Neural progenitor cell (in vitro differentiated cells): ENCODE measurements at places on chromosomes 2 and 18. TPM values are rescaled to one million over a fixed set of nuclear protein-coding genes. Genes with fewer than 3 reads are reported as not detected.

DNA sequence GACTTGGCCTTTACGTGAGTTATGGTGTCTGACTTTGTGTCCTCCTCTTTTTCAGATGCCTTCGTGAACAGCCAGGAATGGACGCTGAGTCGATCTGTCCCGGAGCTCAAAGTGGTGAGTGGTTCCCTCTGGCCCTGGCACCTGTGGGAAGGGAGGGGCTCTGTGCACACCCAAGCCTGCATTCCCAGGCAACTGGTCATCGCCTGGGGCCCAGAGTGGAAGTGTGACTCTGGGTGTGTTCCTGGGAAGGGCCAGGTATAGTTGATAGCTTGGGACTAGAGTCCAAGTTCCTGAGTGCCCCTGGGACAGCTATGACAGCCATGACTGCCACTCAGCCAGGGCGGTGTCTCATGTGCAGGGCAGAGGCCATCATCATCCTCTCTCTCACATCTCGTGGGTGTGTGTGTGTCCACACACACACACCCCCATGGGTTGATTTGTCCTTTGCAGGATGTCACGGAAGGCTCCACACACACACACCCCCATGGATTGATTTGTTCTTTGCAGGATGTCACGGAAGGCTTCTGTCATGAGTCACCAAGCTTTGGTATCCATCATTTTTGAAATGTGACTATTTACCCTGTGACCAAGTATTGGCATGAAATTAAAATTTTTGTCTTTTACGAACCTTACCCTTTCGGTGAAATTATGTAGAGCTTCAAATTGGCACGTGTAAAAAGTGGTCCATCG is 215.4 kb downstream of the AGAP1 start:
- no peak for DNase-seq

GRCh38 chr2:76958749-76959148 is 563.4 kb downstream of the LRRTM4 start:
- peak; percentile 84 for DNase-seq

DNA sequence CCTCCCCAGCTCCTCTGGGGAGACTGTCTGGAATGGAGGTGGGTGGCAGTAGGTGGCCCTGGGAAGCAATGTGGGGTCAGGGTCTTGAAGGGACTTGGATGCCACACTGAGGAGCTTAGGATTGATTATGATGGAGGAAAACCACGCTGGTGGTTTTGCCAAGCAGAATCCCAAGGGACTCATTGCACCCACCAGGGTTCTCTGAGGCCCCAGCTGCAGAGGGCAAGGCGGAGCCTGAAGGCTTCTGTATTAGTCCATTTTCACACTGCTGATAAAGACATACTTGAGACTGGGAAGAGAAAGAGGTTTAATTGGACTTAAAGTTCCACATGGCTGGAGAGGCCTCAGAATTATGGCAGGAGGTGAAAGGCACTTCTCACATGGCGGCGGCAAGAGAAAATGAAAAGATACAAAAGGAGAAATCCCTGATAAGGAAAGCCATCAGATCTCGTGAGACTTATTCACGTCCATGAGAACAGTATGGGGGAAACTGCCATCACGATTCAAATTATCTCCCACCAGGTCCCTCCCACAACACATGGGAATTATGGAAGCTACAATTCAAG is 87.2 kb upstream of the YWHAQ start:
- no peak for DNase-seq

GRCh38 chr18:48975120-48975816 is 24.5 kb upstream of the SMAD7 start:
- DNase-seq, result peak; percentile 50

DNA sequence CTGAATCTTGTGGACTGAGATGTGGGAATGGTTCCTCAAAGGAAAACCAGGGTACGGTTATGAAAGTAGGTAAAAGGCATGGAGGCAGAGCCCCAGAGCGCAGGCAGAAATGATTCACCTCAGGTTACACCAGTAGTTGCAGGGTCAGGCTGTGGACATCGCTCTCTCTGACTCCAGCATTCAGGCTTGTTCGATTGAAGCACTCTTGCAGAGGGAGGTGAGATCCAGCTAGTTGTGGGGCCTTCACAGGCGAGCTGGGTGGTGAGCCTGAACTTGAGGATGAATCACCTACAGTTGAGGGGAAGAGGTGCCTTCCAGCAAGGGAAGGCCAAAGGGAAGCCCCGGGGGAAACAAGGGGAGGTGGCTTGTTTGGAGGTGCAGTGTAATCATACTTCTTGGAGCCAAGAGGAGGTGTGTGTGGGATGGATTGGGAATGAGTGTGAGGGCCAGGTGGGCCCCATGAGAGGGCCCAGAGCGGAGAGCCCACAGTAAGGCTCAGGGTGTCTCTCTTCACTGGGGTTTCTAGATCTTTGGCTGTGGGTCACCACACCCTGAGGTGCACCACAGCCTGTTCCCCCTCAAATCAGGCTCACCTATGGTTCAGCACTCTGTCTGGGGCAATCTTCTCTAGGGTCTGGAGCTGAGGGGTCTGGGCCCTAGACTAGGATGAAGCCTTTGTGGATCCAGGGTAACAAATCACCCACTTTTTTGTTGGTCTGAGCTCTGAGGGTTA is 48.5 kb upstream of the MCFD2 start:
- no peak for DNase-seq

- no peak for DNase-seq
Observed at GRCh38 chr2:172606285-172606684, 50.4 kb downstream of the PDK1 start.

- no peak for DNase-seq
Observed at GRCh38 chr2:139122711-139123158, 342.5 kb upstream of the NXPH2 start.

GRCh38 chr18:9825571-9826073 is 60.2 kb upstream of the TXNDC2 start:
- DNase-seq, result no peak

DNA sequence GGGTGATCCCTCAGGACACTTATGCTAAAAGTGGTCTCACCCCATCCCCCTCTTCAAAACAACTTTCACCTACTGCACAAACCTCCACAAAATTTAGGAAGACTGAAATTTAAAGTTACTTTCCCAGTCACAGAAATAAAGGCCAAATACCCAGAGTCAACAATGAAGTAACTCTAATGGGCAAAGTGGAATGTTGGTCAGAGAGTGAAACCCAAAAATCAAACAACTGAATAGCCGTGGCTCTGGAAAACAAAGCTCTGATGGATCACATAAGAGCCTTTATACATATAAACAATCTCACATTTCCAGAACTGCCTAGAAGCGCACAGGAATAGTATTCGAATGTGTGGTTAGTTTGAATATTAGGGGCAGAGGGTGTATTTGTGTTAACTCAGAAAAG is 4.7 kb downstream of the ACVR1 start:
- no peak for DNase-seq

Gene G6PC2
- total RNA-seq, result not detected in 2 replicates

Gene UGT1A3
- not detected in 2 replicates for total RNA-seq

Gene LRPPRC
- 121 and 214 TPM in 2 replicates for total RNA-seq
